ENCODE measurements at places on chromosomes 1 and 21.

DNA sequence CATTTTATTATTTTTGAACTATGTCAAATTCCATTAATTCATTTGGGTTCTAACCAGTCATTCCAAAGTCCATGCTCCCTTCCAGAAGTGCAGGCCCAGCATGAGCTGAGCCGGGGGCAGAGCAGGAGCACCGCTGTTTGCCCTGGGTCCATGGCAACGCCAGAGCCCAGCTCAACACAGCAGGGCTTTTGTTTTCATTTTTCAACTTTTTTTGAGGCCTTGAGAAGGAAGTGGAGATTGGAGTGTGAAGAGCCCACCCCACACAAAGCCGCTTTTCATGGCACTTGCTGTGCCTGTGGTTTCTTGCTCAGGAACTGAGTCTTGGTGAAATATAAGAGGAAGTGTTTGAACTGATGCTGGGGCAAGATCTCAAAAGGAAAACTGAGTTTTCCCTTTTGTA, 13.2 kb upstream of the PRMT2 start:
- DNase-seq, result no peak

GRCh38 chr1:242025681-242026080, 26.8 kb upstream of the MAP1LC3C start:
- DNase-seq, result no peak

DNA sequence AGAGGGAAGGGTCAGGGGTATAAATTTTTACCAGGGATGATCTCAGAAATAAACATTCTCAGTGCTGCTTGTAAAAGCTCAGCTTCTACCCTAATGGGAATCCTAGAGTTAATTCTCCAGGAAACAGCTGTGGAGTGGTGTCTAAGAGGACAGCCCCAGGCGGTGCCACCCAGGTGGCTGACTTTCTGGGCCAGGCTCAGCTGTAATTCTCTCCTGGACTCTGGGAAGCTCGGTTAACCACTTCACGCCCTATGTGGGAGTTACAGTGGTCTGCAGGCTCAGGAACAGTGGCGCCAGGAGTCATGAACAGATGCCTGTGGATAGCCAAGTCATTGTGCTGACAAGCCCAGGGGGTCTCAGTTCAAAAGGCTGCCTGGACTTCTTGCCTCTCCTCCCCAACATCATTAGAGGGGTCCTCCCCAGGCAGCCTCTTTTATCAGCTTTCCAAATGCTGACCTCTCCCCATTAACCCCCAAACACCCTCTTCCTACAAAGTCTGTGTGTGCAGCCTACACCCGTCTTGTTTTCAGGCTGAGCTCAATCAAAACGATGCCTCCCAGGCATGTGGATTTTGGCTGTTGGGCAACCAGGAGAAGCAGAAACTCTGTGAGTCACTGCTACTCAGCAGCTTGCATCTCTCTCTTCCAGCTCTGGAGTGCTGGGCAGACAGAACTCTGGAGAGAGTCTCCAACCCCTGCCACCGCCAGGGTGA, 1.2 kb downstream of the HHIPL2 start:
- DNase-seq, result no peak

GRCh38 chr1:199786695-199787094, 240.8 kb upstream of the NR5A2 start:
- DNase-seq, result no peak

GRCh38 chr1:35499652-35500176, 57.5 kb downstream of the KIAA0319L start:
- DNase-seq, result no peak
